H1 (cell line): ENCODE measurements at places on chromosomes 5 and 9. TPM values are rescaled to one million over a fixed set of nuclear protein-coding genes. Genes with fewer than 3 reads are reported as not detected.

Gene ITGA2
- polyA plus RNA-seq = 1.0 and 1.4 TPM in 2 replicates

Gene NCS1
- 32.1 and 34.7 TPM in 2 replicates for polyA plus RNA-seq

DNA sequence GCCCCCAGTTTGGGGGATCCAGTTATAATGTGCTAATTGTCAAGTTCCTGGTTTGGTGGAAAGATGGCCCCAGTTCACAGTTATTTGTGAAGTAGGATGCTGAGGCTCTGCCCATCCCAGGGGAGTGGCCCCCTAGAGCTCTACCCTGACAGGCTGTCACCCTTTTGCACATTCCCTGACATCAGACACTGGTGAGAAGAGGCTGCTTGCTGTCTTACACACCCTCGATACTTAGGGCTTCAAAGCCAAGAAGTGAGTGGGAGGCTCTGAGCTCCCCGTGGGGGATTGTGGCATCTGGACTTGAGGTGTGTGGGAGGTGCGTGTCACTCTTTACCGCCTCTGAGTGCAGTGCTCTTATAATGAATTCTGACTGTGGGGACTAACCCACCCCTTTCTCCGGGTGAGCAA, 168.5 kb downstream of the DOCK2 start:
- no peaks in the 10 kb centered on the region for H3K27me3 ChIP-seq
- peaks cover 12% of the 10 kb centered on the region for H3K4me1 ChIP-seq
- no peak for DNase-seq
- H3K36me3 ChIP-seq = no peaks in the 10 kb centered on the region
- H3K27ac ChIP-seq = no peak overlapping the region

Gene TMEM215
- 0.27 and 0.33 TPM in 2 replicates for polyA plus RNA-seq

GRCh38 chr9:134316449-134317160, 9.7 kb upstream of the RXRA start:
- H3K36me3 ChIP-seq = no peaks in the 10 kb centered on the region
- H3K4me1 ChIP-seq = no peaks in the 10 kb centered on the region
- H3K27me3 ChIP-seq = no peaks in the 10 kb centered on the region
- no peak overlapping the region for H3K4me3 ChIP-seq

Gene OR1J2
- not detected in 2 replicates for polyA plus RNA-seq

DNA sequence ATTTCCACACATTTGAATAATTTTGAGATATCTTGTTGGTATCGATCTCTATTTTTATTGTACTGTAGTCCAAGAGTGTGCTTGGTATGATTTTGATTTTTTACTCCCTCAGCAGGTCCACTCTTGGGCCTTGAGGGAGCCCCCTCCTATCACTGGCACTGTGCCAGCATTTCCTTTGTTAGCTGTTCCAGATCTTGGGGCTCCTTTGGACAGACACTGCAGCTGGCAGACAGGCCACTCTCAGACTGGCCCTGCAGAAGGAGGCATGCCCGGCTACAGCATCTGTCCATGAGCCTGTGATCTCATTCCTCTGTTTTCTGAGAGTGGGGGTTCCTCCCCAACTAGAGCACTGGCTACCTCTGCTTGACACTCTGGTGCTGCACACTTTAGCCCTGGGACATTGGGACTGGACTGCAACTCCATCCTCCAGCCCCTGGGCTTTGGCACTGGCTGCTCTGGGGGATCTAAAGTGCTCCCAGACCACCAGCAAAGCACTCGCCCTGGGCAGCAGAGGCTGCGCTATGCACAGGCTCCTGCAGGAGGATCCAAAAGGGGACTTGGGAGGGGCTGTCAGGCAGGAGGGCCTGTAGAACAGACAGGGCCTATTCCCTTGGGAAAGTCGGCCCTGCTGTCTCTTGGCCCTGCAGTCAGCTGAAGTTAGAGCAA, 271.3 kb upstream of the DMAC1 start:
- no peaks in the 10 kb centered on the region for H3K4me1 ChIP-seq
- H3K36me3 ChIP-seq = no peaks in the 10 kb centered on the region
- H3K27me3 ChIP-seq = no peaks in the 10 kb centered on the region
- H3K27ac ChIP-seq = no peak overlapping the region

GRCh38 chr5:173853370-173854131, 34.6 kb upstream of the CPEB4 start:
- DNase-seq = no peak
- no peaks in the 10 kb centered on the region for H3K27me3 ChIP-seq
- H3K4me1 ChIP-seq = no peaks in the 10 kb centered on the region
- no peak overlapping the region for H3K4me3 ChIP-seq

Gene BTF3
- 228 and 396 TPM in 2 replicates for polyA plus RNA-seq

Gene TICAM2
- polyA plus RNA-seq = 0.02 TPM in 1 of 2 replicates, not detected in the other

Gene GFI1B
- 0.11 and 0.20 TPM in 2 replicates for polyA plus RNA-seq

DNA sequence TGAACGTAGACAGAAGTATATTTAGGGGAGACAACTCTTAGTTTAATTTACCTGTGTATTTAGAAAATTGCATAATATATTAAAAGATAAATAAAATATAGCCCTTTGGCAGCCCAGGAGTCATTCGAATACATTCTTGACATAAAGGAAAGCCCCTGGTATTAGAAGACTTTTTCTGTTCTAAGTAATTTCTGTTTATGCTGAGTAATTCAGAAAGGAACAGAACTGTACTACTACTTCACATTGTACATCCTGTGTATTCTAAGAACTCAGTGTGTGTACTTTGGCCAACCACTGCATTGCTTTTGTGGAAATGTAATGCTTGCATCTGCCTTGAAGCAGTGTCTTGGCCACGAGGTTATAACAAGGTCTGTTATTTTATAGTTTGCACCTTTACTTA, 136.4 kb downstream of the KDM4C start:
- DNase-seq = no peak
- H3K27me3 ChIP-seq = no peaks in the 10 kb centered on the region
- no peak overlapping the region for H3K4me3 ChIP-seq
- no peak overlapping the region for H3K27ac ChIP-seq
- no peaks in the 10 kb centered on the region for H3K4me1 ChIP-seq

- H3K4me1 ChIP-seq = no peaks in the 10 kb centered on the region
- no peak overlapping the region for H3K4me3 ChIP-seq
- no peak overlapping the region for H3K27ac ChIP-seq
- DNase-seq = no peak
- peaks cover 15% of the 10 kb centered on the region for H3K36me3 ChIP-seq
Observed at GRCh38 chr9:101536938-101537337, 3.3 kb downstream of the RNF20 start.
